ENCODE measurements at places on chromosomes 11 and 22.
A peak's percentile ranks its signal among the peaks of the same experiment; 100 is the strongest.

DNA sequence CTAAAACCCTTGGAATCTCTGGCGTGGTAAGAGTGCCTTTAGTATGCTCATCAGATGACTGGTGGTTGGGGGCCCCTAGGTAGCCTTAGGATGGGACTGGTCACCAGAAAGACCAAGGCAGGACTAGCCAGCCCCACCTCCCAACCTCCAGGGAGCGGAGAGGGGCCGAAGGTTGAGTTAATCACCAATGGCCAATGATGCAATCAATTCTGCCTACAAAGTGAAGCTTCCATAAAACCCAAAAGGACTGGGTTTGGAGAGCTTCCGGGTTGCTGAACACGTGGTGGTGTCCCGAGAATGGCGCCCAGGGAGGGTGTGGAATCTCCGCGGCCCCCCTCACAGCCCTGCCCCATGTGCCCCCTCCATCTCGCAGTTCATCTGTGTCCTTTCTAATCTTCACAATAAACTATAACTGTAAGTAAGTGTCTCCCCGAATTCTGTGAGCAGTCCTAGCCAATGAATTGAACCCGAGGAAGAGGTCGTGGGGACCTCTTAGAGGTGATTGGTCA, 66.4 kb upstream of the SLC22A12 start:
- H3K27ac ChIP-seq = no peak overlapping the region
- no peaks in the 10 kb centered on the region for H3K36me3 ChIP-seq
- no peak for DNase-seq
- peaks cover 16% of the 10 kb centered on the region for H3K27me3 ChIP-seq
- H3K4me1 ChIP-seq = no peaks in the 10 kb centered on the region

DNA sequence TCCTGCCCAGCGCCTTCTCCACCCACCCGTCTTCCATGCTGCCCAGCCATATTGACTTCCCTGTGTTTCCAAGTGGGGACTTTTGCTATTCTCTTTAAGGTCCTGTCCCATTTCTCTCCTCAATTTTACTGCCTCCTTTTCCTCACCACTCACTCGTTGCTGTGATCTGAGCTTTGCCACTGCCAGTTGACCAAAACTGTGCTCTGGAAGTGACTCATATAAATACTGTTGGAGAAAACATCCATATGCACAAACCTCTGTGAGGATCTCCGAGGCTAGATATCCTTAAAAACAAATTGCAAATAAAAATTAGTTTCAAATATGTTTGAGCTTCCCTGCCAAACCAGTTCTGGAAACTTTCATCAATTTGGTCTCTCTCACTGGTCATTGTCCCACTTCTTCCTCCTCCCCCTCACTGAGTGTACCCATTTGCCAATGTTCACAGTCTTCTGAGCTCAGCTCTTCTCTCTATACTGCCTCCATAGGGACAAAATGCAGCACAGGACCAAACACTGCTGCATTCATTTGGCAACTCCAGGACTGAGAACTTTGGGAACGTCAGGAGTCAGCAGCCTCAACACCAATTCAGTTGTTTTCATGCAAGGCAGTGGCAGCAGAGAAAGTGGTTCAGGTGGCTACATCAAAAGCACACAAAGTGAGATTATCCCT, 34.0 kb upstream of the MMP13 start:
- no peak overlapping the region for H3K4me3 ChIP-seq
- H3K4me1 ChIP-seq = no peaks in the 10 kb centered on the region
- H3K27me3 ChIP-seq = no peaks in the 10 kb centered on the region
- no peak overlapping the region for H3K27ac ChIP-seq

DNA sequence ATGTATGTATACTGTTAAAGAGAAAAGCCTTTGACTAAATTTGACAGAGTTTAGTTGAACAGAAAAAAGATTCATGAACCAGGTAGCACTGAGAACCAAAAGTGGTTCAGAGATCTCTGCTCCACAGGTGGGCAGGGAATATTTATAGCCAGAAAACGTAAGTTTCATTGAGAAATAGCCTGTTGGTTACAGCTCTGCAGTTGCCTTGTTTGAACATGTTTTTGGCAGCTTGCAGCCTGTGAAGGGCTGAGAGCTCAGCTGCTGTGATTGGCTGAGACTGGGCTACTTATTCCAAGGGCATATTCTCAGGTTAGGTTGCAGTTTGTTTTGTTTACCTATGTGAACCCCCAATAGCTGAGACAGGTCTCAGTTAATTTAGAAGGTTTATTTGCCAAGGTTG, 13.5 kb upstream of the ZNF74 start:
- H3K36me3 ChIP-seq = no peaks in the 10 kb centered on the region
- DNase-seq = no peak
- H3K4me1 ChIP-seq = no peaks in the 10 kb centered on the region
- peaks cover 17% of the 10 kb centered on the region for H3K27me3 ChIP-seq
- no peak overlapping the region for H3K27ac ChIP-seq

- DNase-seq = no peak
- no peak overlapping the region for H3K27ac ChIP-seq
- no peaks in the 10 kb centered on the region for H3K27me3 ChIP-seq
- no peaks in the 10 kb centered on the region for H3K36me3 ChIP-seq
- no peaks in the 10 kb centered on the region for H3K4me1 ChIP-seq
Observed at GRCh38 chr11:80424012-80424695, 983.3 kb upstream of the TENM4 start.

GRCh38 chr22:28146401-28147314, 227.6 kb upstream of the PITPNB start:
- H3K27ac ChIP-seq = no peak overlapping the region
- peaks cover 11% of the 10 kb centered on the region for H3K4me1 ChIP-seq
- no peak overlapping the region for H3K4me3 ChIP-seq
- no peaks in the 10 kb centered on the region for H3K27me3 ChIP-seq
- DNase-seq = no peak

GRCh38 chr11:36092314-36093030, 148.6 kb downstream of the LDLRAD3 start:
- H3K27ac ChIP-seq = no peak overlapping the region
- no peaks in the 10 kb centered on the region for H3K27me3 ChIP-seq
- H3K36me3 ChIP-seq = peaks cover 40% of the 10 kb centered on the region
- no peak for DNase-seq
- H3K4me3 ChIP-seq = no peak overlapping the region

GRCh38 chr11:23856654-23857053, 640.2 kb upstream of the LUZP2 start:
- H3K27ac ChIP-seq = no peak overlapping the region
- no peaks in the 10 kb centered on the region for H3K27me3 ChIP-seq

GRCh38 chr11:103901656-103902055, 134.8 kb upstream of the DDI1 start:
- no peak for DNase-seq
- no peaks in the 10 kb centered on the region for H3K4me1 ChIP-seq
- no peaks in the 10 kb centered on the region for H3K27me3 ChIP-seq
- no peak overlapping the region for H3K4me3 ChIP-seq

DNA sequence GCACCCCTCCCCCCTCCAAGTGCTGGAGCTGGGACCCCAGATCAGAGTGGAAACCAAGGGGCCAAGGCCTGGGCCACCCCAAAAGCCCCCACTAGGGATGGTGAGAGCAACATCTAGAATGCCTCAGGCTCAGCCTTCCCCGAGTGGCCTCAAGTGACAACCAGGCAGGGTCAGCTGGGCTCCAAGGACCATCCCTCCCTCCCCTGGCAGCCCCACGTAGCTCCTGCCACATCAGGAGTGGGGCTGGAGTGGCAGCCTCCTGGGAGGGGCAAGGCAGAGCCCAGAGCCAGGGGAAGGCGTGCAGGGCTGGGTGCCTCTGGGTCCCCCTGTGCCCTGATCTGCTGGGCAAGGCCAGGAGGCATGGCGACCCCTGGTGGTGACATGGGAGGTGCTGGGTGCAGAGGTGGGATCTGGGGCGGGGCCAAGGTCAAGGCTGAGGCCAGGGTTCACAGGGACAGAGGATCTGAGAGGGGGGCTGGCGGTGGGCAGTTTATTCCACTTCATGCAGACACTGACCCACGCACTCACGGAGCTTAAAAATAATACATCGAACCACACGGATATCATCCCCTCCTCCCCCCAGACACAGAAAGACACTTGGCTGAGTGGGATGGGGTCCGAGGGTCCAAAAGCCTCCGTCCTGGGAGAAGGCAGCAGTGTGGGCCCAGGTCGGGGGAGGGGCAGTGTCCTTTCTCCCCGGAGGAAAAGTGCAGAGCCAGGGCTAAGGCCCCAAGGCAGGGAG, 15.8 kb upstream of the EHD1 start:
- no peak overlapping the region for H3K4me3 ChIP-seq
- H3K4me1 ChIP-seq = no peaks in the 10 kb centered on the region
- peak; percentile 68 for DNase-seq
- H3K36me3 ChIP-seq = no peaks in the 10 kb centered on the region
- H3K27ac ChIP-seq = no peak overlapping the region

DNA sequence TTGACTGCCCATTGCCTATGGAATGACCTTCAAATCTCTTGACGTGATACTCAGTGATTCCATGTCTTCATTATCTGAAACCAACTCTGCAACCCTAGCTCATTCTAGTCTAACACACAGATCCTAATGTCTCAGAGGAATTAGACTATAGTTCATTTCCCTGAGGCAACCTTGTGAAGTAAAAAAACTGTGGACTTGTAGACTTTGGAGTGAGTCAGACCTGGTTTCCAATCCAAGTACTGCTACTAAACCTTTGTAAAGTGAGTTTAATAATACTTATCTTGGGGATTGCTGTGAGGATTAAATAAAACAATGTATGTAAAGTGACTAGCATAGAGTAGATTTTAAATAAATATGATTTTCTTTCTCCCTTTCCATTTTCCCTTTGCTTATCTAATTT, 226.1 kb downstream of the BLID start:
- H3K4me3 ChIP-seq = no peak overlapping the region
- no peak overlapping the region for H3K27ac ChIP-seq
- H3K36me3 ChIP-seq = no peaks in the 10 kb centered on the region
- H3K4me1 ChIP-seq = no peaks in the 10 kb centered on the region
- DNase-seq = no peak
- no peaks in the 10 kb centered on the region for H3K27me3 ChIP-seq

GRCh38 chr11:73265278-73265810, 6.8 kb upstream of the P2RY6 start:
- H3K4me3 ChIP-seq = no peak overlapping the region
- H3K36me3 ChIP-seq = no peaks in the 10 kb centered on the region
- DNase-seq = no peak
- no peaks in the 10 kb centered on the region for H3K27me3 ChIP-seq

DNA sequence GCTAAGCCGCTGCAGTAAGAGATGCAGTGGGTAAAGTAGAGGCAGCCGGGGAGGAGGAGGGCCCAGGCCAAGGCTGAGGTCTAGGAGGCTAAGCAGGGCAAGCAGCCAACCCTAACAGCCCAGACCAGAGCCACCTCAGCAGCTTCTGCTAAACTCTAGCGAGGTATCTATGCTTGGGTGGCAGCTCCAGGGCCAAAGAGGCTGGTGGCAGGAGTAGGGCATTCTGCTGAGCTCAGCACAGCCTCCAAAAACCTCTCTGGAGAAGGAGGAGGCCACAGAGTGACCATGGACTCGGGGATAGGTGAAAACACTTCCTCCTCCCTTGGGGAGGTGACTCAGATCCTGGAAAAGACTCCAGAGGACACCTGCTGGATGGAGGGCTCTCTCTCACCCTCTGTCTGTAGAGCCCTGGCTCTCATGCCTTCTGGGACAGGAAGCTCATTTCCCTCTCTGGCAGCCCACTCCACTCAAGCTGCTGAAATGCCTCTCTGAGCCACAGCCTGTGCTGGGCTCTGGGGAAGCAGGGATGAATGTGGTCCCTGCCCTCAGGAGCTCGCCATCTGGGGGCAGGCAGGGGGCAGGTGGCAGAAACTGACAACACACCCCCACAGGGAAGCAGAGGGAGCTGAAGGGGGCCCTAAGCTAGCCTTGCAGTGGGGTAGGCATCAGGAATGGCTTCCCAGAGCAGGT, 16.5 kb upstream of the TPBGL start:
- H3K4me3 ChIP-seq = no peak overlapping the region
- H3K36me3 ChIP-seq = no peaks in the 10 kb centered on the region
- H3K27ac ChIP-seq = no peak overlapping the region
- no peaks in the 10 kb centered on the region for H3K4me1 ChIP-seq

DNA sequence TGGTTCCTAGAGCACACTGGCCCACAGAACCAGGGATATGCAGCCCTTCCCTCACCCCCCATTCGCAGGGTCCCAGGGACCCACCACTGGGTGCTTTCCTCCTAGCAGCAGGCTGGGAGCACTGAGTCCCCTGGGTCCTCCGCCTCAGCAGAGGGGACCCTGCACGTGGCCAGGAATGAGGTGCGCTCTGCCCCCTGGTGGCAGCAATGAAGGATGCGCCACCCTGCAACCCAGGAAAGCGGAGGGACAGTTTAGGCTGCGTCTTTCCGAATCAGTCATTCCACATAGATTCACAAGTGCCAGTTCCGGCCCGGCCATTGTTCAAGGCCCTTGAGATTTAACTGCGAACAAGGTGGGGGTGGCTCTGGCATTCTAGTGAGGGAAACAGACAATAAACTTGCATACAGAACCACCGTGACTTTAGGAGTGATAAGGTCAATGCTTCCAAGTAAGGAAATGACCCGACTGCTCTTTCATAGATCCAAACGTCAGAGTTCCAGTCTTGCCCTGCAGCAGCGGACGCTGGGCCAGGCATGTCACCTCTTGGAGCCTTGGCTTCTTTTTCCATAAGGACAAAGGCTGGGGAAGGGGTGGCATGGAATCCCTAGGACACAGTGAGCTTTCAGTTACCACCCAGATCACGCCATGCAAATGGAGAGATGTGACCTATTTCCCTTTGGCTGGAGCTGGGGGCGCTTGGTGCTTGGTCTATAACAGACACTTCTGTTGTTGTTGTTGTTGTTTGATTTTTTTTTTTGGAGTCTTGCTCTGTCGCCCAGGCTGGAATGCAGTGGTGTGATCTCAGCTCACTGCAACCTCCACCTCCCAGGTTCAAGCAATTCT, 7.7 kb downstream of the RIN1 start:
- no peak overlapping the region for H3K4me3 ChIP-seq
- H3K36me3 ChIP-seq = no peaks in the 10 kb centered on the region
- H3K27ac ChIP-seq = no peak overlapping the region
- no peaks in the 10 kb centered on the region for H3K27me3 ChIP-seq
- peak; percentile 80 for DNase-seq
- peaks cover 56% of the 10 kb centered on the region for H3K4me1 ChIP-seq

DNA sequence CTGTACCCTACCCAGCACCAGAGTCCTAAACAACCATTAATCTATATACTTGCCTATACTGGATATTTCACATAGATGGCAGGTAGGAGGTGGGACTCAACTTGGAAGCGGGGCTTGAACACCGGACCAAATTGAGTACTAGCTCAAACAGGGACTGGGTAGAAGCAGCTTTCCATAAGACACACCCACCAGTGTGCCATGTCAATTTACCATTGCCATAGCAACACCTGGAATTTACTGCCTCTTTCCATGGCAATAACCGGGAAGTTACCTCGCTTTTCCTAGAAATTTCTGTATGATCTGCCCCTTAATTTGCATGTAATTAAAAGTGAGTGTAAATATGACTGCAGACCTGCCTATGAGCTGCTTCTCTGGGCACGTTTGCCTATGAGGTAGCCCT, 38.6 kb upstream of the CUL5 start:
- no peak for DNase-seq
- no peaks in the 10 kb centered on the region for H3K27me3 ChIP-seq
- H3K4me1 ChIP-seq = no peaks in the 10 kb centered on the region
- H3K27ac ChIP-seq = no peak overlapping the region
- no peak overlapping the region for H3K4me3 ChIP-seq
- H3K36me3 ChIP-seq = no peaks in the 10 kb centered on the region

Data from tibial nerve (tissue), 4 donors.